WERI-Rb-1 (cell line): ENCODE measurements at places on chromosomes 12 and 14.

GRCh38 chr12:122048151-122048550 is 26.5 kb downstream of the BCL7A start:
- DNase-seq = no peak

DNA sequence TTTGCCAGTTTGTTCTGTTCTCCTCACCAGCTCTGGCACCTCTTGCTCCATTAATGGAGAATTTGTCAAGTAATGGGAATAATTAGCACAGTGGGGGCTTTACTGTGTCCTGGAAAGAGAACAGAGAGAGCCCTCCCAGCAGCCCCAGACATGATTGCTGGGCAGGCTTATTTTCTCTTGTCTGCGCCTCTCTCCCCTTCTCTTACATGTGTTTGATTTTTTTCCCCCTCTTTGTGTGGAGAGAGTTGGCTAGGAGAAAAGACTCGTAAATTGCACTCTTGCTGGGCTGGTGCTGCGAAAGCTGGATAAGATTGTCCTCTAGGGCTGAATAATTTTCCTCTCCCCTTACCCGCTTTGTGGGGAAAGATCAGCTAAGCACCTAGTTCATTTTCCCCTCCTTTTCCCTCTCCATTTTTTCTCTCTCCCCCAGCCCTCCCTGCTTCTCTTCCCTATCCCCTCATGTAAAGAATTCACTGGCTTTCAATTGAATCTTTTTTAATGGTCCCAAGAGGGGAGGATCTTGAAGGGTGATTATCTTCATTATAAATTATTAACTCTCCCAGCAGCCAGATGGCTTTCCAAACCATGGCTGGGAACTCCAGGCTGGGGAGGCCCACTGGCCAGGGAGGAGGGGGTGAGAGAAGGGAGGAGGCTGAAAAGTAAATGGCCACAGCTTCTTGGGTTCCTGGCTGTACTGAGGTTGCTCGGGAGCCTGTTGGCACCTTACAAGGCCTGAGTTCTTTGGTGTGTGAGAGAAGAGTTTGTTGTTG is 62.2 kb downstream of the NRXN3 start:
- peak; percentile 52 for DNase-seq

GRCh38 chr14:80491131-80491530 is 279.8 kb upstream of the DIO2 start:
- no peak for DNase-seq

GRCh38 chr12:39764944-39765560 is 145.4 kb upstream of the ABCD2 start:
- DNase-seq = no peak

DNA sequence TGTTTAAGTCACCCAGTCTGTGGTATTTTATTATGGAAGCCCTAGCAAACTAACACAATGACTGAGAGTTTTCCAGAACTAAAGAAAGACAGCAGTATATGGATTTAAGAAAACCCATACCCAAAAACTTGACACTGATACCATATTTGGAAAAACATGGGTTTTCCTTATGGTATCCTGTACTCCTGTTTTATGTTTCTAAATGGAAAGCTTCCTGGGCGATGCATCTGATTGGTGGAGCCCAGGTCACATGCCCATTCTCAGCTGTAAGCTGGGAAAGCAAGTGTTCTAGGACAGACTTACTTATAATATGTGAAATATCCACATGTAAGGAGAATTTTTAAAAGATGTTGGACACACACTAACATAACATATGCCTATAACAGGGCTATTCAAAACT is 4.5 kb upstream of the RNASE4 start:
- DNase-seq = no peak

GRCh38 chr12:113077057-113077858 is 20.7 kb downstream of the DTX1 start:
- DNase-seq = no peak
